ENCODE measurements at places on chromosomes 4 and X.

GRCh38 chr4:66182636-66183035 lies 512.3 kb upstream of the EPHA5 start:
- no peak for DNase-seq

DNA sequence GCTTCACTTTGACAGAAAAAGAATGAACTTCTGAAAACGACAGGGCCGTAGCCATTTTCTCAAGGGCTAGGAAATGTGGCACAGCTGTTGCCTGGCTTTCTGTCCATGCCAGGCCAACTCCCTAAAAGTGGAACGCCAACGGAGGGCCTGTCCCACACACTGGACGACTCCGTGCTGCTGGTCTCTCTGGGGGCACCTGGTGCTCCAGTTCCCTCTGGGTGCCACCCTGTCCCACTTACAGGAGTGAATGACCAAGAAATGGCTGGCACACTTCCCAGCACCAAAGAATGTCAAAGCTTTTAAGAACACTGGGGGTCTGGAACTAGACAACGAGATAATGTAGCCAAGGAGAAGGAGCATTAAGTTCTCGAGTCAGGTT lies 40.9 kb downstream of the GATB start:
- DNase-seq = no peak

GRCh38 chrX:97685753-97686152 lies 802.0 kb downstream of the RPA4 start:
- DNase-seq = peak; percentile 15

GRCh38 chr4:168907119-168907698 lies 102.8 kb downstream of the CBR4 start:
- no peak for DNase-seq

- DNase-seq = no peak
Observed at GRCh38 chrX:126985027-126985426, 165.5 kb downstream of the PRR32 start.

- no peak for DNase-seq
Observed at GRCh38 chr4:138405466-138405891, 163.3 kb upstream of the SLC7A11 start.

DNA sequence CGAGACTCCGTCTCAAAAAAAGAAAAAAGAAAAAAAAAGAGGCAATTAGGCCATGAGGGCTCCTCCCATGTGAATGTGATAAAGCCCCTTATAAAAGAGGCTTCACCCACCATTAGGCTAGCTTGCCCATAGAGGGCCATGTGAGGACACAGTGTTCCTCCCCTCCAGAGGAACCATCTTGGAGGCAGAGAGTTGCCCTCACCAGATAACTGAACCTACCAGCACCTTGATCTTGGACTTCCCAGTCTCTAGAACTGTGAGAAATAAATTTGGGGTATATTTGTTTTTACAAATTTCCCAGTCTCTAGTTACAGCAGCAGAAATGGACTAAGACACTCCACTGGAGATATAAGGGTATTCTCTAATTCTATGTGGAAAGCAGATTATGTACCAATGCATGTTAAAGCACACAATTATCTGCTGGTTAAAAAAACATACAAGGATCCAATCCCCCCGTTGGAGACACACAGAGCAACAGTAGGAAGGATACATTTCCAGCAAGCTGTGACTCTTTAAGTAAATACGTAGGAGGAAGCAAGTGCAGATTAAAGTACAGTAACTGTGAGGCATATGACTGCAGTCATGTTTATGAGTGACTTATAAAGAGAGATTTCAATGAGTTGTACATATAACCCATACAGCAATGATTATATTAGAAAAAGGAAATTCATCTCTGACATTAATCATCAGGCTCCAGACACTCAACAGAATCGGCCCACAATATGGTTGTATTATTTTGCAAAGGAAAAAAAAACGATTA lies 21.4 kb downstream of the SH3RF1 start:
- DNase-seq = no peak

DNA sequence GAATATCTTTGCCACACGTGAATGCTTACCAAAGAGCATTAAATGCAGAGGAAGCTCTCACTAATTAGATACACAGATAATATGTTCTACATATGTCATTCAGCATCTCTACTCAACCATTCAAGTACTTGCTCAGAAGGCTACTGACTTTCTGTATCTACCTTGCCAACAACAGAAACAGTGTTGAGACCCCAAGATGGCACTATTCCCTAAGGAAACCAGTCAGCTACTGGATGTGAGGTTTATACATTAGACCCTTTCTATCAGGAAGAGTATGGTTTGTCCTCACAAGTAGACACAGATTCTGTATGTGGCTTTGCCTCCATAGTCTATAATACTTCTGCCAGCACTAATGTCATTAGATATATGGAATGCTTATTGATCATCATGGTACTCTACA lies 443.9 kb upstream of the INTU start:
- DNase-seq = no peak

DNA sequence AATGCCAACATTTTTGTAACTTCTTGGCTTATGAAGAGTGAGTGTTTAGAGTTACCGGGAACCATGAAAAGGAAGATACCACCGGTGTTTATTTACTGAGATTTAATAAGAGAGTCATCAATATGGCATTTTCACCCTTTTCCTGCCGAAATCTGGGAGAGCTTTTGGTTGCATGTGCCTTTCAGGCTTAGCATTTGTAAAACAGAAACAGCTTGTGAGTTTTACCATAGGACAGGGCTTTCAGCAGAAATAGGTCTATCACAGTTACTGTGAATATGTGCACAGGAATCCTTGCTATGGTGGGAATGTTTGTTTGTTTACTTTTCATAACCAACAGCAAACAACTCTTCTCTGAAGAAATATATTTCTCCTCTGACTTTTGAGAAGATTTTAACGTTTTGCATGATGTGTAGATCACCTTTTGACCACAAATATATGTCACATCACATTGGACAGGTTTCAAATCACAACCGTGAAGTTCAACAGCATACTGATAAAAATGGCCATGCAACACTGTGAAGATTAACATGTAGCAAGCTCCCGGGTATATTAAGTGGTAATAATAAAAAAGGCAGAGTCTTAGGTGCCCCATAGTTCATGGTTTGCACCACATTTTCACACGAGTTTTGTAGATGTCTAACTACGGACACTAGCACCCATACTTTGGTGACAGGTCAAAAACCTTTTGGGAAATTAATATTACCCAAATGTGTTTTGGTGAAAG lies 21.3 kb downstream of the ARHGAP24 start:
- no peak for DNase-seq

DNA sequence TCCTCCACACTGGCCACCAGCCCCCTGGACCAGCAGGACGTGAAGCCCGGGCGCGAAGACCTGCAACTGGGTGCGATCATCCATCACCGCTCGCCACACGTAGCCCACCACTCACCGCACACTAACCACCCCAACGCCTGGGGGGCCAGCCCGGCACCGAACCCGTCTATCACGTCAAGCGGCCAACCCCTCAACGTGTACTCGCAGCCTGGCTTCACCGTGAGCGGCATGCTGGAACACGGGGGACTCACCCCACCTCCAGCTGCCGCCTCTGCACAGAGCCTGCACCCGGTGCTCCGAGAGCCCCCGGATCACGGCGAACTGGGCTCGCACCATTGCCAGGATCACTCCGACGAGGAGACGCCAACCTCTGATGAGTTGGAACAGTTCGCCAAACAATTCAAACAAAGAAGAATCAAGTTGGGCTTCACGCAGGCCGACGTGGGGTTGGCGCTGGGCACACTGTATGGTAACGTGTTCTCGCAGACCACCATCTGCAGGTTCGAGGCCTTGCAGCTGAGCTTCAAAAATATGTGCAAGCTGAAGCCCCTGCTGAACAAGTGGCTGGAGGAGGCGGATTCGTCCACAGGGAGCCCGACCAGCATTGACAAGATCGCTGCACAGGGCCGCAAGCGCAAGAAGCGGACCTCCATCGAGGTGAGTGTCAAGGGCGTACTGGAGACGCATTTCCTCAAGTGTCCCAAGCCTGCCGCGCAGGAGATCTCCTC lies 600 bp downstream of the POU3F4 start:
- DNase-seq = no peak

- no peak for DNase-seq
Observed at GRCh38 chr4:166421556-166422156, 548.6 kb downstream of the TLL1 start.

GRCh38 chr4:153209410-153209809 lies 5.2 kb downstream of the TRIM2 start:
- DNase-seq = no peak

GRCh38 chrX:112450810-112451209 lies 228.9 kb downstream of the LHFPL1 start:
- DNase-seq = no peak

DNA sequence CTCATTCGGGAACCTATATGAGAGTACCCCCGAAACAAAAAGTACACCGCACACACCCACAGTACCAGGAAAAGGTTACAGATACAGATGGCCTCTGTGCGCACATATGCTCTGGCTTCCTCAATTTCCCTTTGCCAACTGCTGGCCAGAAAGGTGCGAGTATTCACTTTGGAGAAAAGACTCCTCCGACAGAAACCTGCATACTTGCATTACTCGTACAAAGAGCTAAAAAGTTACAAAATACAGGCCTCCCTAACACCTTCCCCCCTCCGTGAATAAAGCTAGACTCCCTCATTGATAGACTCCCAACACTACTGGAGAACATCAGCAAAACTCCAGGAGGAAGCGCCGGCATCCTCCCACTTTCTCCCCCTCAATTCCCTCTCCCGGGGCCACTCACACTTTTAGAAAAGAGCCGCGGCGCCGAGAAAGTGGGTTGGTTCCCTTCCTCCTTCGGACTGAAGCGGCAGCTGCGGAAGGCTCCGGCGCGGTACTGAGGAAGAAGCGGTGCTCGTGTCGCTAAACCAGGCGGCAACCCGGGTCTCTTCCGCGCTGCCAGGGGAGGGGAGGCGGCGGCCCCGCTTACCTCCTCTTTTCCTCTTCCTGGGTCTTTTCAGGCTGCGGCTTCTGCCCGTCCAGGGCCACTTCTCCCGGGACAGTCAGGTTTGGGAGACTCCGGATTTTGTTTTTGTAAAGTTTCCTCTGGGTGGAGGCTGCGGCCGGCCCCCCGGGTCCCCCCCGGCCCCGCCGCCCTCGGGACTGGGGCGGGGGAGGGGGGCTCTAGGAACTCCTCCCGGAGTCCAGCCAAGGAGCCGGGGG lies 1.1 kb downstream of the FBXW7 start:
- DNase-seq = peak; percentile 43

GRCh38 chrX:135975421-135975820 lies 1.6 kb upstream of the MMGT1 start:
- DNase-seq = no peak

- DNase-seq = no peak
Observed at GRCh38 chrX:40469316-40469715, 111.5 kb upstream of the ATP6AP2 start.

GRCh38 chr4:102168580-102168979 lies 176.7 kb downstream of the SLC39A8 start:
- DNase-seq = no peak

GRCh38 chr4:79823148-79823763 lies 249.8 kb downstream of the ANTXR2 start:
- DNase-seq = no peak

DNA sequence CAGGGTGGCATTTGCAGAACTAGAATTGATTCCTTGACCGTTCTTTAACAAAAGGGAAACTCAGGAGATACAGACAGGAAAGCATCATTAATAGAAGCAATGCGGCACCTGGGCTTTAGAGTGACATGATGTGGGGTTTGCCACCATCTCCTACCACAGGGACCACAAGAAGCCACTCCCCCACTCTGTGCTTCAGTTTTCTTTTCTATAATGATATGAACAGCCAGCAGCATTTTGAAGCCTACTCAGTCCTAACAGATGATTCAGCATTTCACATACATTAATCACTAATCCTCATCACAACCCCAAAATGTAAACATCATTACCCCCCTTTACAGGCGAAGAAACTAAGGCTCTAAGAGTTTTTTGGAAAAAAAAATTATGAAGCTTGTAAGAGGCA lies 22.9 kb downstream of the CCDC149 start:
- no peak for DNase-seq

DNA sequence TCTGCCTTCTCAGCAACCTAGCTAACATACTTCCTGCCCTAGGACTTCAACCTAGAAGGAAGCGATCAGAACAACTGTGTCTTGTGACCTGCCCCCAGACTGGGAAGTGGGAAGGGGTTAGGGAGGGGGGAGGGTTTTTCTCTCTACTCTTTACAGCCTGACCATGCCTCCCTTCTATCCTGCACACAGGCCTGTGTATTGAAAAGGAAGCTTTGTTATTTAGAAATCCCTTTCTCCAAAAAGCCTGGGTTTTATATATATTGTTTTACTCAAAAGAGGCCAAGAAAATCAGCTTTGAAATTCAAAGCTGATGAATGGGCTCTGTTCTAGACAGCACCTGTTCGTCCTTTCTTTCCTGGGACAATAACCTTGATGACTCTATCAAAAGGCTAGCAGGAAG lies 35.2 kb upstream of the SMS start:
- no peak for DNase-seq

- DNase-seq = no peak
Observed at GRCh38 chr4:155777971-155778735, 19.3 kb downstream of the GUCY1B1 start.

DNA sequence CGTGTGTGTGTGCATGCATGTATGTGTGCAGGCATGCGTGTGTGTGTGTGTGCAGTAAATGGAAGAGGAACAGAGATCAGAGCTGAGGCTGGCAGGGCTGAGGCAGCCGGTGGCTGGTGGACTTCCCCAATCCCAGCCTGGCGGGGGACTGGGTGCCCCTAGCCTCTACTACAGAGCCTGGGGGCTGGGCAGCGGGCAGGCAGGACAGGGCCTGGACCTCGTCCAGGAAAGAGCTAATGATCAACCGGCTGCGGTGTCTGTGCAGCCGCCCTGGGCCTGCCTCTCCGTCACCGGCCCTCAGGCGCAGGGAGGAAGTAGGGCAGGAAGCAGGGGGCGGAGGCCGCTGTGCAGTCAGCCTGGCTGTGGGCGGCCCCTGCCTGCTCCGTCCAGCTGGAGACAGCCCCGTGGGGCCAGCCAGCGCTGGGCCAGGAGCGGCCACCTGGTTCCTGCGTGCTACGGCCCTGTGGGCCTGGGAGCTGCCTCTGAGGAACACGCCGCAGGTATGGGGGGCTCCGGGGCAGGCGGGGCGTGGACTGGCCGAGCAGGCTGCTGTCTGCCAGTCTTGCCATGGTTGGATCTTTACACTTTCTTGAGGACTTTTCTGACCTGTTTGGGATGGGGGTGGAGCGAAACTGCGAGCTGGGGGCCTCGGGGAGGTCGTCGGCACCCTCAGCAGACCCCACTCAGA lies at the start of gene SH3TC1:
SH3TC1 (plus strand) TSS at position 385 of the 688 bp plus-strand sequence. CDS start 5,905 bp downstream, outside the sequence.
- peak; percentile 76 for DNase-seq

GRCh38 chrX:9538544-9539045 lies 73.7 kb downstream of the TBL1X start:
- no peak for DNase-seq

DNA sequence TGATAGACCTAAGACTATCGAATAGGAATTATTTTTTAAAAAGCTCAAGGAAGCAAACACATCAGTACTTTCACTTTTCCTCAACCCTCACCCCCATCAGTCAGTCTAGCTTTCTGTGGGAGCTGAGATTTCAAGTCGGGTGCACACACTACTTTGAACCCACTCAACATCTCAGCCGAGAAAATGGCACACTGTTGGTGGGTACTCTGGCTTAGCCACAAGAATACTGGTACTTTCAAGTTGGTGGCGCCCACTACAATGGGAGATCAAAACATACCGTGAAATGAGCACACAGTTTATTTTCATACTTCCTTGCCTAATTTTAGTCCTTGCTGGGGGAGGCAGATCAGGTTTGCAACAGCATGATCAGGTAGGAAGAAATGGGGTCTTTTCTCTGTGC lies 10.2 kb downstream of the CD40LG start:
- no peak for DNase-seq

- DNase-seq = no peak
Observed at GRCh38 chr4:823176-823760, 2.7 kb downstream of the CPLX1 start.
